ENCODE measurements at places on chromosomes 1 and 21.

DNA sequence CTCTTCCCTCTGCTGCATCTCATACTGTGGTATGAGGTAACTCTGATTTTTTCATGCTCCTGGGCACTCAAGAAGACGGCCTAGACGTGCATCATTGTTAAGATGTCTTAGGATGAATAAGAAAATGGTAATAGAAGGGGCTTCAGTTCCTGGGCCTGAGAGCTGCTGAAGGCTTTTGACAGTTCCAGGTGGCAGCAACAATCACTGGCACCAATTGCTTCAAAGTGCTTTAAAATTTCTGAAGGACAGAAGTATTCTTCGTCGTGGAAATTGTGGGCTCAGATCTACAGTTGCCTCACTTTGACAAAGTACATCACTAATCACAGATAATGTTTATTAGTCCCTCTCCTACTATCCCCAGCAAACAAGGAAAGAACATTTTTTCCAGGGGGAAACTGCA lies 536.6 kb upstream of the CAMK1G start:
- DNase-seq = no peak

- no peak for DNase-seq
These were observed 234.8 kb downstream of the HMCN1 start for GRCh38 chr1:185969028-185969427.

DNA sequence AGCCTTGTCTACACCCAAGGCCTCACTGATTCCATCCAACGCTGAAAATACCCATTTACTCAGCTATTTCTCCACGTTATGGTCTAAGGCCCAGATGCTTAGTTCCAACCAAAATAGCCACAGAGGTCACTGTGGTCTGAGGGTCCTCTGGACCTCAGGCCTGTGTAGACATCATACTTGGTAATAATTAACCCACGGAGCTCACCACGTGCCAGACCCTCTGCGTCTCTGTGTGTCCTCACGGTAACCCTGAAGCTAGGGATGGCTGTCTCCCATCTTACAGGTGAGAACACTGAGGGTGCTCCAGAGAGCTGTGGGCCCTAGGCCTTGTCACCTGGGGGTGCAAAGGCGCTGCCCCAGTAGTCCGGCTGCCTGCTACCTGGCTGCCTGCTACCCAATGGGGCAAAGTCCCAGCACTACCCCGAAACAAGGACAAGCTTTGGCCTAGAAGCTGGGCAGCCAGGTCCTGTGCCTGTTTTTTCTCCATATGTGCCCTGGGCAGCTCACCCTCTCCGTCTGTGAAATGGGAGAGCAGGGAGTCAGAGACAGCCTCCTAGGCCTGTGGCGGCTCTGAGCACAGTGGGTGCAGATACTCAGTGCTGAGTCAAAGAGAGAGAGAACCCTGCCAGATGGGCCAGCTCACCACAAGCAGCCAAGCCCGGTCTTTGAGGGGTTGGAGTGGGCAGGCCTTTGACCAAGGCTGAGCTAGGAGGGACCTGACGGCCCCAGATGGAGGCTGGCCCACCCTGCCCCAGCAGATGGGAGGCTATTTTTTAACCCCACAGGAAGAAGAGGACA lies 17.0 kb upstream of the RUNX3 start:
- no peak for DNase-seq

- no peak for DNase-seq
These were observed 9.8 kb downstream of the NIPAL3 start for GRCh38 chr1:24425441-24425840.

DNA sequence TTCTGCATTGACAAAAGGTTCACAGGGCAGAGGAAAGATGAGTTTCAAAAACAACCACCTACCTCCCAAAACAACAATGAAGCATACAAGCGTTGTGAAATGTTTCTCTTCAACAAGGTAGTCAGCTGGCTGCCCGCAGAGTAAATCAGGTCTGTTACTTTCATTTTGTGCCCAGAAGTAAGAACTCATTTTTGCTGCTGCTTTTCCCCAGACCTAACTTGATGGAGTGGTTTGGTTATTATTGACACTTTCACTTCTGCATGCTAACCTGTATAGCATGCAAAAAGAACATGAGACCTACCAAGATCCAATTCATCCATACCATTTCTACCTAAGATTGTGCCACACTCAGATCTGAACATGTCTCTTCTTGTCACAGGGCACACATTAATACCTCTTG lies 1.3 kb downstream of the SLC9C2 start:
- DNase-seq = no peak

- DNase-seq = peak; percentile 86
These were observed 5.8 kb downstream of the IFI16 start for GRCh38 chr1:159015440-159015909.

DNA sequence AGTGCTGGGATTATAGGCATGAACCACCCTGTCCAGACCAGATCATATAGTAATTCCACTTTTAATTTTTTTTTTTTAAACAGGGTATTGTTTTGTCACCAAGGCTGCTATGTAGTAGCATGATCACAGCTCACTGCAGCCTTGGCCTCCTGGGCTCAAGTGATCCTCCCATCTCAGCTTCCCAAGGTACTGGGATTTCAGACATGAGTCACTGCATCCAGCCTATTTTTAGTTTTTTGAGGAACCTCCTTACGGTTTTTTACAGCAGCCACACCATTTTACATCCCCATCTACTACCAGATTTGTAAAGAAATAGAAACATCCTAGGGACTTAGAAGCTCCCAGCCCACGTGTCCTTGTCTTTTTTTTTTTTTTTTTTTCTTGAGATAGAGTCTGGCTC lies 24.0 kb downstream of the L1TD1 start:
- DNase-seq = no peak

- DNase-seq = no peak
These were observed 30.0 kb downstream of the FAM78B start for GRCh38 chr1:166136699-166137401.

DNA sequence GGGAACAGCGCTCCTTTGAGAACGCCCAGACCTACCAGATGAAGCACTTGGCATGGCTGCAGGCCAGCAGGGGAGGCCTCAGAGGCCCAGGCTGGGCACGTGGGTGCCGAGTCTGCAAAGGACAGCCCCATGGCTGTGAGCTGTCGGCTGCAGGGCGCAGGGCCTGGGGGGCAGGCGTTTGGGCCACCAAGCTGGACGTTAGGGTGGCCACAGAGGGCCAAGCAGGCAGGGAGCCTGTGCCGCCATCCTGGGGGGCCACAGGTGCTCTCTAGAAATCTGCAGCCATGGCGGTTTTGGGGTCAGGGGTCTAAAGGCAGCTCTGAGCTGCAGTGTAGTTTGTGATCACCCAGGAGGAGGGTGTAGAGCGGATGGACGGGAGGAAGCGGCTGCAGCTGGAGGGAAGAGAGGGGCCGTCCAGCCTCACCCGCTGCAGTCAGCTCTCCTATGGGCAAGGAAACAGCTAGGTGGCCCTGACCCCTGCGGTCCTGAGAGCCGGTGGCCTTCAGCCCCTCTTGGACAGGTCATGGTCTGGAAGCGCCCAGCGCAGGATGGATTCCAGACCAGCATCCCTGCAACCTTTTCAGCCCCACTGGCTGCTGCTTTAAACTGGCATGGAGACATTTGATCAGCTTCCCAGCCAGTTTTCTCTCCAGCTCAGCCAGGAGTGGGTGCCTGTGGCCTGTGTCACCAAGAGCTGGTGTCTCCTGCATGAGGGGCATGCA lies 11.0 kb downstream of the IBA57 start:
- no peak for DNase-seq

DNA sequence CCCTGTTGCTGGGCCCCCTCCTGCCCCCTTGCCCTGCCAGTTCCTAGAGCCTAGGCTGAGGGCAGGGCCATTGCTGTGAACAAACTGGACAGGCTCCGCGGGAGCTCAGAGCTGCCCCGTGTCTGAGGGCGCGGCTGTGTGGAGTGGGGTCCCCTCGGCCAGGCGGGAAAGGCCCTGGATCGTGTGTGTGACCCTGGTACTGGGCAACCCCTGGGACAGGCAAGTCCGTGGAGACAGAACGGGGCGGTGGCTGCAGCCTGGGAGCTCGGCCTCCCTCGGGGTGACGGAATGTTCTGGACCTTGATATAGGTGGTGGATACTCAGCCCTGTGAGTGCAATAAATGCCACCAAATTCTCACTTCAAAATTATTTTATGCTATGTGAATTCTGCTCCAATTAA lies 27.7 kb upstream of the C1orf159 start:
- DNase-seq = no peak

DNA sequence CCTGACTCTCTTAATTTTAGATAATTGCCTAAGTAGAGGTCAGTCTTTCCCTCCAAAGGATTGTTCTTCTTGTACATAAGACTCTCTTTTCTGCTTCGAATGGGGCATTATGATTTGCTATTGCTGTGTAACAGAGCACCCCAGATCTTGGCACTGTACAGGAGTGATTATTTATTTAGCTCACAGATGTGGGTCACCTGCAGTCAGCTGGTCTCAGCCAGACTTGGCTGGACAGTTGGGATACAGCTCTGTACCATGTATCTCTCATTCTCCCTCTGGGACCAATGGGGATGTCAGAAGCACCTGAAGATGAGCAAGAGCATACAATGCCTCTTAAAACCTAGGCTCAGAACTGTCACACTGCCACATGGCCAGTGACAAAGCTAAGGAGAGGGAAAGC lies 23.4 kb upstream of the KCND3 start:
- no peak for DNase-seq

DNA sequence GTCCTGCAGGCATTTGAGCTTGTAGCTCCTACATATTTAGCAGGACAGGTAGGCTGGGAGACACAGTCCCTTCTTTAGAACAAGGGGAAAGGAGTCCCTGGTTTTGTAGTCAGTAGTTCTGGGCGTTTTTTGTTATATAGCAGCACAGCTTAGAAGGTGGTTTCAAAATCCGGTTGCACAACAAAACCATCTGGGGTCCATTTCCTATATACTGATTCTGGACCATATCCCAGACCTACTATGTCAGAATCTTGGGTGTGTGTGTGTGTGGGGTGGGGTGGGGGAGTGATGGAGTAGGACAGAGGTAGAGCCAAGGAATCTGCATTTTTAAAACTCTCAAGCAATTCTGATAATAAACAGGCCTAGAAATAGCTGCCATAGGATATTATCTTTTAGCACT lies 21.6 kb downstream of the METTL13 start:
- DNase-seq = no peak

DNA sequence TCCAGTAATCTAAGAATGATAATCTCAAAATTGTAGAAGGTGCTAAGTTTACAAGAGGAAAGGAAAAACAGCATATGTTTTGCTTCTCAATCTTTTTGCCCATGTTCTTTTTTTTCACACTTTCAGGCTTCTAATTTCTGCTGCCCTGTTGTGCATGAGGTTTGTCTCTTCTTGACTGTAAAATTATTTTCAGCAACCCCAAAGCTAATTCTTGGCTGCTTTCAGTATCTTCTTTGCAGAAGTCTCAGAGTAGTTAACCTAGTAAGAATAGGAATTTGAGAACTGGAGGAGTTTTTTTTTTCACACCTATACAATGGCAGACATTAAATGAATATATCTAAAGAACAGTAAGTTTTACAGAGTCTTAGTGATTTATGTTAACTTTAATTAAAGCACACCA lies 26.4 kb downstream of the DENND2D start:
- DNase-seq = no peak

Measured in CD4-positive, alpha-beta T cell treated with Interleukin-4 for 4 hours (primary cell).